ENCODE measurements at places on chromosomes 13 and 19. TPM values are rescaled to one million over a fixed set of nuclear protein-coding genes. Genes with fewer than 3 reads are reported as not detected.
A peak's percentile ranks its signal among the peaks of the same experiment; 100 is the strongest.

Gene CD22
- 5.6 TPM for total RNA-seq

Gene DHPS
- 52.6 TPM for total RNA-seq

Gene CASP14
- not detected for total RNA-seq

- DNase-seq: no peak
Measured at GRCh38 chr19:33279430-33280350, 22.6 kb downstream of the CEBPA start.

DNA sequence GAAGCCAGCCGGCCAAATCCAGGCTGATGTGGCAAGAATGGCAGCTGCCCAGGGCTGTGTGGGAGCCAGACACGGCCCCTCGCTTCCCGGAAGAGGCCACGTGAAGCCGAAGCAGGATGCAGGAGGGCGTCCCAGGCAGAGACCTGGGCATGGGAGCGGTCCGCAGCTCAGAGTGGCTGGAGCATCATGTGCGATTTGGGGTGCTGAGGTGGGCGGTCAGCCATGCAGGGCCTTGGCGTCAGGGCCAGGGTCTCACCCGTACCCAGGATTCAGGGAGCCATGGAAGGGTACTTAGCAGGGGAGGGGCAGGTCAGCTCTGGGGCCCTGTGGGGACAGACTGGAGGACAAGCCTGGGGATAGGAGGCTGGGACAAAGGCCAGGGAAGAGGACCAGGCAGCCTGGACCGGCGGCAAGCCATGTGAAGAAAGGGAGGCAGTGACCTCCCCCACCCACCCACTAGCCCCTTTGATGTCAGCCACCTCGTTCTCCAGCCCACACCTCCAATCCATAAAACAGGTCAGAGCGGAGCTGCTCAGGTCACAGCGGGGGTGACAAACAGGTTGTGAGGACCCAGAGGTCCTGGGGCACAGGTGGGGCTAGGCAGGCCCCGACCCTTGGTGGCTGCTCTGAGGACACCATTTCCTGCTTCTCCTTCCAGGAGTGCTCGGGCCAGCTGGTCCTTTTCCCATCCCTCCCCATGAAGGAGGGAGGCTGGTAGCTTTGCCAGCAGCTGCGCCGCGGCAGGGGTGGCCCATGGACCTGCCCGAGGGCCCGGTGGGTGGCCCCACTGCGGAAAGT lies 2.3 kb downstream of the KASH5 start:
- DNase-seq: peak; percentile 68

- DNase-seq: no peak
Measured at GRCh38 chr19:8135946-8136618, 13.3 kb downstream of the FBN3 start.
